ENCODE measurements at places on chromosomes 7 and 10.

GRCh38 chr7:155814316-155815276 lies 2.3 kb upstream of the SHH start:
- DNase-seq: no peak

GRCh38 chr10:25982107-25982506 lies 48.1 kb downstream of the MYO3A start:
- DNase-seq: no peak

- no peak for DNase-seq
These were observed 1.8 kb downstream of the MMRN2 start for GRCh38 chr10:86955501-86956194.

DNA sequence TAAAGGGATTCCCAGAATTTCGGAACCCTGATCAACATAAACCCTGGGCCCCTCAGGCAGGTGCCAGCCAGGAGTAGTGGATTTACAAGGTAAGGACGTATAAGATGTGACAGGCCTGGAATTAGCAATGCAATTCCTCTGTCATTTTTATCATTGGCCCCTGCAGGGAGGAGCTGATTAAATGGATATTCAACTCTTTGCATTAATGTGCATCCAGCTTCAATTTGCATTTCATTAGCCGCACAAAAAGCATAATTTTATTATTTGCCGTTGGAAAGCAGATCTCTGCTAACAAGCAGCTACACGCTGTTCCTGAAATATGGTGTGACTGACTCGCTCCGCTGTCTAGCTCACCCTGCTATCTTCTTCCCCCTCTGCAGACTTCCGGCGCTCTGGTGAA lies 195.8 kb downstream of the RPS24 start:
- no peak for DNase-seq

GRCh38 chr7:106112972-106113421 lies 885 bp upstream of the SYPL1 start:
- DNase-seq: no peak

DNA sequence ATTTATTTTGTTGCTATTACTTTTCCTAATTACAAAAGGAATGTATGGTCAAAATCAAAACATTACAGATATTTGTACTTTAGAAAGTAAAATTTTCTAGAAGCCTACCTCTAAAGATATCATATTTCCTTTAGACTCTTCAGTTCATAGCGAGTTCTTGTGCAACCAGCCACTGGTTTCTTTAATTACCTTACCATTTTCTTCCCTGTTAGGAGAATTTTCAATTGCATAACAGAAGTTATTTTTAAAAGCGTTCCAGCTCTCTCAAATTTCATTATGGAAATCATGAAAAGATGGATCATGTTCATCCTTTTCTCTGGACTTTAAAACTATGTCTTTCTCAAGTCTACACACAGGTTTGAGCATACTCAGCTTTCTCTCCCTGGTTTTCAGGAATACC lies 5.0 kb upstream of the TRUB1 start:
- DNase-seq: no peak

DNA sequence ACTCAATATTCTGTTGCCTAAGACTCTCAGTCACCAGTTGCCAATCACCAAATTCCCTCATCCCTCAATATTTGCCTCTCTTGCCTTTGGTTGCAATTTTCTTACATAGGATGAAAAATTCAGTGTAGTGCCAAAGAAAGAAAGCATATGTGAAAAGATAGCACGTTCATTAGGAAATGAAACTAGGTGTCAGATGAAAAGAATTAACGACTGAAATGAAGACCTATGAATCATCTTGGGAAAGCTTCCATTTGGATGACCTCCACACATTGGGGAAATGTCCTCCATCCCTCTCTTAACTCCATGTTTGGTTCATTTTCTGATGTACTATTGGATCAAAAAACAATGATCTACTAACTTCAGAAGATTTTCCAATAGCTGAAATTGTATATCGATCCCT lies 145.1 kb upstream of the MEOX2 start:
- no peak for DNase-seq

DNA sequence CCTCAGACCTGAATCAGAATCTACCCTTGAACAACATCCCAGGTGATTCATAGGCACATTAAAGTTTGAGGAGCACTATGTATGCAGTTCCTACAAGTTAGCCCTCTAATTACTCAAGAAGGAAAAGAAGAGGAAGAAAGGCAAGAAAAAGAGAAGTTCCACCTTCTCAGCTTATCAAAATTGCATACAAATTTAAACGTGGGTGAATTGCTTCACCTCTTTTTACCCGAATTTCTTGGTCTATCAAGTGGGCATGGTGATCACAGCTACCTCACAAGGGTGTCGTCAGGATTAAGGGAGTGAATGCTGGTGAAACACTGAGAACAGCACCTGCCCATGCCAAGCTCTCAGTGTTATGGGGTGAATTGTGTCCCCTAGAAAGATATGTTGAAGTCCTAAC lies 43.8 kb upstream of the PAPSS2 start:
- no peak for DNase-seq

- no peak for DNase-seq
These were observed 32.0 kb downstream of the THNSL1 start for GRCh38 chr10:25048450-25048849.

DNA sequence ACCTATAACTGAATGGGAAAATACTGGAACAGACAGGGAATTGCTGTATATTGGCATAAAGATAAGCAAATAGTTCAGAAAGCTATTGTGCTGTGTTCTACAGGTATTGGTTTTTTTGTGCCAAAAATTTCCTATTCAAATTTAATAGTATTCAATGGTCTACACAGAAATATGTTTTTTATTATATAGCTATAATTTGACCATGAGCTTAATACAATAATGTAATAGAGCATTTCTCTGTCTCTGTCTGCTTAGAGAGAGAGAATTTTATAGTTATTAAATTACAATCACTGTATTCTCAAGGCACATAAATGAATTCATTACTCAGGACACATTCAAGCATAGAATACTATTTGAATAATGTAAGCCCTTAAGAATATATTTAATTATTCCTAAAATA lies 62.3 kb upstream of the FZD8 start:
- DNase-seq: no peak

- DNase-seq: no peak
These were observed 127.3 kb downstream of the LHPP start for GRCh38 chr10:124588736-124589490.

DNA sequence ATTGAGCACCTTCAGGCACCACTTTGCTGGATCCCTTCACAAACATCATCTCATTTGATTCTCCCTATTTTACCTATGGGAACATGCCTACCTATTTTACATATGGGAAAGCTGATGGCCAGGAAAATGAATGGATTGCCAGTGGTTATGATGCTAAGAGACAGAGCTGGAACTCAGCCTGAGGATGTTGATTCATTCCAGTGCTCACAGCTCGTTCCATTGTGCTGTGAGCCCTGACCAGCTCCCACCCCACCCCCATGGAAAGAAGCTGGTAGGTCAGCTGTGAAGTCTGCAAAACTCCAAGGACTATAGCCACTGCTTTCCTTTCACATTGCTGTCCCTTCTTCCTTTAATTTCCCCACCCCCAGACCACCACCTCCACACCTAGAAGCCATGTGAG lies 9.6 kb downstream of the UBTD1 start:
- no peak for DNase-seq

DNA sequence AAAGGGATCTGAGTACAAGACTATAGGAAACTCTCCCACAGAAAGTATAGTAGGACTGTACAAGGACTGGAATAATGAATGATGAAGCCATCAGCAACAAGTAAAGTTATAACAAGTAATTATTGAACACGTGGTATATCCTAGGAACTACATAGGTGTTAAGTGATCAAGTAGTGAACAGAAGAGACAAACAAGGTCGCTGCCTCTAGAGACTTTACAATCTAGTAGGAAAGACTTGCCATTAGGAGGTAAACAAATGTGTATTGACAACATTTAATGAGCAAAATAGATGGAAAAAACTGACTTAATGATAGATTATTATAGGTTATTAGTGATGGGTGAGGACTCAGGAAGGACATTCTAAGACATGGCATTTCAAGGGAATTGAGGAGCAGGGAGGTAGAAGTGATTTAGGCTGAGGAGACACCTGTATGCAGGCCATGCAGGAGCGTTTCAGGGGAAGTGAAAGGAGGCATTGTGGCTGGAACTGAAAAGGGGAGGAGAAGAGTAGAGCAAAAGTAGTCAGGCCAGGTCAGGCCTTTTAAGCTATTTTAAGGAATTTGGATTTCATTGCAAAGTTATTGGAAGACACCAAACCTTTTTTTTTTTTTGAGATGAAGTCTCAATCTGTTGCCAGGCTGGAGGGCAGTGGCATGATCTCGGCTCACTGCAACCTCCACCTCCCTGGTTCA lies 8.5 kb upstream of the GLCCI1 start:
- no peak for DNase-seq
